ENCODE measurements at places on chromosomes 11 and 22.

DNA sequence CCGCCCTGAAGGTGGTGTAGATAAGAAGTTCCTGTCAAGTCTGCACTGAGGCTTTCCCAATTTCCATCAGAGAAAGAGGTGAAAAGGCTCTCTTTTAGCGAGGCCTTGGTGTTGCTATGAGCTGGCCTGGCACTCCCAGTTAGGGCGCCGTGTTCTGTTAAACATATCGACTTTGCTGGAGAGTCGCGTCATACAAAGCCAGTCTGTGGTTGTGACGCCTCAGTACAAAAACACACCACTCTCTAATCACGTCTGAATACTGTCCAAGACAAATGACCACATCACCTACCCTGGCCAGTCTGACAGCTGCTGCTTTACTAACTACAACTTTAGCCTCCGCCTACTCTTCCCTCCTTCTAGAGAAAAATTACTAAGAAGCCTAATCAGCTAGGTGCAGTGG lies 8.0 kb upstream of the TOLLIP start:
- DNase-seq = no peak

DNA sequence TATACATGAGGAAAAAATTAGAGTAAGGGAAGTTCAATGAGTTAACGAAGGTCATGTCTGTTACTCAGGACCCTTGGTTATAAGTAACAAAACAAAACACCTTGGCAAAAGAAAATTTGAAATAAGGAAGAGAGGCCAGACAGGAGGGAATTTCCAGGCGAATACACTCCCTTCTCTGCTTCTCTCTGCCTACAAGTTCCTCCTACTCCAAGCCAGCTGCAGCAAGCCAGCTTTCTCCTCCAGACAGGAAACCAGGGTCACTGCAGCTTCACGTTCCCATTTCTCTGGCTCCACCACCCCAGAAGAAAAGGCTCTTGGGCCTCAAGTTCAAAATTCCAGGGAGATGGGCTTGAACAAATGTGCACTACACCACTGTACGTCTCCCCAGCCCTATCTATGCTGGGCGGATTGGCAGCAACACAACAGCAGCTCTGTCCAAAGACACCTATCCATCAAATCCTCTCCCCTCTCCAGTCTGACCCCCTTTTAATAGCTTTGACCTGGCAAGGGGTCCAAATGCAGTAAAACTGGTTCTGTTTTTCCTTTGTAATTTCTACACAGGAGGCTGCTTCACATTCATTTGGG lies 27.7 kb downstream of the SMCO4 start:
- no peak for DNase-seq

GRCh38 chr11:114228435-114229411 lies 67.5 kb upstream of the NNMT start:
- DNase-seq = no peak

DNA sequence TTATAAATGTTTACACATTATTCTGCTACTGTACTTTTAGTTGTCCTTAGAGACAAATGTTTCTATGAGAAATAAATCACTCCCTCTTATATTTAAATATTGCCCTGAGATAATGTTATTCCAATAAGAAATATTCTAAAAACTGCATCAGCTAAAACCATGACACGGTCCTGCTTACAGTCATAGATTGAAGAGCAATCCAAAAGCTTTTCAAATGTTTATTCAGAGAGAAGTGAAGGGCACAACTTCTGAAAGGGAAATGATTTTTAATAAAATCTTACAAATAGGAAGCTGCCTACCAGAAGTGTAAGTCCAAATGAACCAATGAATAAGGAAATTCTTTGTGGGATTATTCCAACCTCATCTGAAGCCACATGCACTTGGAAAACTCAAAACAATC lies 49.2 kb downstream of the STK33 start:
- DNase-seq = no peak

DNA sequence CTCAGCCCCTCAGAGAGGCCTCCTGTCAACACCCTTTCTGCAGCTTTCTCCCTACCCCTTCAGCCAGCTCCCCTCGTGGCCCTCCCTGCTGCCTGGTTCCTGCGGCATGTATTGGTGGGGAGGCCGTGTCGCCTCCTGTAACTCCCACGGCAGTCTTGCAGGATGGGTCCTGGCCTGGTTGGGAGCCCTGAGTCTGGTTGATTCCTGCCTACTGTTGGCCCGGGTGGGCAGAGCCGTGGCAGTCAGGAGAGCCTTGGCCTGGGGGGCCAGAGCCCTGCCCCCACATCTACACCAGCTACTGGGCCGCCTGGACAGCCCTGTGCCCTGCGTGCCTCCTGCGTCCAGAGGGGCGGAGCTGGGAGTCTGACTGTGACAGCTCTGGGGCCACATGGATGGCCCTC lies 30.3 kb upstream of the GRAMD4 start:
- no peak for DNase-seq

GRCh38 chr11:60396382-60396781 lies at the start of gene MS4A14:
Gene MS4A14 (plus strand): TSS chr11:60396459. CDS start chr11:60396579, 120 bp downstream.
- DNase-seq = no peak

DNA sequence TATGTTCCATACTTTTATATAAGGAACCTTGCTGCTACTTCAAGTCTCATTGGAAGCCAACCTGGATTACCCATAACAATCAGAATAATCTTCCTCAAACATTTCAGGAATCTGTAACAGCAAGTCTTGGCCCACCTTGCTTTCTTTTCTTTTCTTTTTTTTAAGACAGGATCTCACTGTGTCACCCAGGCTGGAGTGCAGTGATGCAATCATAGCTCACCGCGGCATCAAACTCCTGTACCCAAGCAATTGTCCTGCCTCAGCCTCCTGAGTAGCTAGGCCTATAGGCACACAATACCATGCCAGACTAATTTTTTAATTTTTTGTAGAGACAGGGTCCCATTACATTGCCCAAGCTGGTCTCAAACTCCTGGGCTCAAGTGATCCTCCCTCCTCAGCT lies 29.3 kb upstream of the PRDM10 start:
- no peak for DNase-seq

DNA sequence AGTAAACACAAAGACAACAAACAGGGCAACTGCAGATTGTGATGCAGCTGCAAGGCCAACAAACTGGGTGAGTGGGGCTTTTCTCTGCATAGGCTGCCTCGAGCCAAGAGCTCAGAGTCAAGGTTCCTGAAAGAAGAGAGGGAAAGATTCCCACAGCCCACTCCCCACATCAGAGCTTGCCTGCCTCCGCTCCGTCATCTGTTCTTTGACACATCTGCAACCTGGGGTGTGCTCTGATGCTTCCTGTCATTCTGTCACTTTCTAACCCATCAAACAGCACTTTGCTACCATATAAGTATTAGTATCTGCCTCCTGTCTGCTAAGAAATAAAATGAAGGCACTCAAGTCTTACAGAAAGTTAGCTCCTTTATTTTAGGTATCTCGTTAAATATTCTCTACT lies 46.9 kb downstream of the C22orf31 start:
- DNase-seq = no peak

- no peak for DNase-seq
These were observed 135.5 kb downstream of the ETS1 start for GRCh38 chr11:128451652-128452470.

GRCh38 chr11:105867742-105868141 lies 154.3 kb downstream of the MSANTD4 start:
- no peak for DNase-seq
